ENCODE measurements at places on chromosomes 4 and X. TPM values are rescaled to one million over a fixed set of nuclear protein-coding genes. Genes with fewer than 3 reads are reported as not detected.
A peak's percentile ranks its signal among the peaks of the same experiment; 100 is the strongest.

ARHGEF38 gene
- total RNA-seq = not detected

PPARGC1A gene
- total RNA-seq = not detected

PDGFC gene
- total RNA-seq = not detected

CRMP1 gene
- not detected for total RNA-seq

LRAT gene
- not detected for total RNA-seq

ZGRF1 gene
- total RNA-seq = 45.0 TPM

KCTD8 gene
- not detected for total RNA-seq

FGFR3 gene
- total RNA-seq = not detected

PCDH11X gene
- not detected for total RNA-seq

ZXDA gene
- total RNA-seq = 2.5 TPM

DNA sequence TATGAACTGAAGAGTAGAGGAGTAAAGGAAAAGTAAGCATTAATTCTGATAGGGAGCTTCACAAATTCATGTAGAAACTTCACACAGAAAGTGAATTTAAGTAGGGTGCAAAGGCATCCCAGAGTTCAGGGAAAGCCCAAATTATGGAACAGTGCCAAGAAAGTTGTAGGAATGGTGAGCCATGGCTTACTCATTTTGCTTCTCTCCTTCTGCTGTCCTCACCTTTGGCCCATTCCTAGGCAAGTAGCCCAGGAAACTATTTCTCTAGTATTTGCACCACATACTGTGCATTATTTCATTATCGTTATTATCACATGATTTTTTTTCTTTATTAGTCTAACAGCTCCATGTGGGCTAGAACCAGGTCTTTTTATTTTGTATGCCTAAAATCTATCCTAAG lies 34.9 kb upstream of the IL1RAPL1 start:
- no peak overlapping the region for H3K27ac ChIP-seq
- no peaks in the 10 kb centered on the region for H3K27me3 ChIP-seq
- H3K4me3 ChIP-seq = no peak overlapping the region

- H3K27me3 ChIP-seq = peaks cover 7% of the 10 kb centered on the region
- no peaks in the 10 kb centered on the region for H3K4me1 ChIP-seq
- DNase-seq = no peak
- no peaks in the 10 kb centered on the region for H3K36me3 ChIP-seq
- no peak overlapping the region for H3K4me3 ChIP-seq
- no peak overlapping the region for H3K27ac ChIP-seq
Measured at GRCh38 chr4:6230827-6231662, 30.7 kb upstream of the JAKMIP1 start.

- peaks cover 7% of the 10 kb centered on the region for H3K27me3 ChIP-seq
- no peak for DNase-seq
- no peaks in the 10 kb centered on the region for H3K4me1 ChIP-seq
- no peaks in the 10 kb centered on the region for H3K36me3 ChIP-seq
Measured at GRCh38 chr4:114364857-114365256, 233.8 kb upstream of the UGT8 start.

DNA sequence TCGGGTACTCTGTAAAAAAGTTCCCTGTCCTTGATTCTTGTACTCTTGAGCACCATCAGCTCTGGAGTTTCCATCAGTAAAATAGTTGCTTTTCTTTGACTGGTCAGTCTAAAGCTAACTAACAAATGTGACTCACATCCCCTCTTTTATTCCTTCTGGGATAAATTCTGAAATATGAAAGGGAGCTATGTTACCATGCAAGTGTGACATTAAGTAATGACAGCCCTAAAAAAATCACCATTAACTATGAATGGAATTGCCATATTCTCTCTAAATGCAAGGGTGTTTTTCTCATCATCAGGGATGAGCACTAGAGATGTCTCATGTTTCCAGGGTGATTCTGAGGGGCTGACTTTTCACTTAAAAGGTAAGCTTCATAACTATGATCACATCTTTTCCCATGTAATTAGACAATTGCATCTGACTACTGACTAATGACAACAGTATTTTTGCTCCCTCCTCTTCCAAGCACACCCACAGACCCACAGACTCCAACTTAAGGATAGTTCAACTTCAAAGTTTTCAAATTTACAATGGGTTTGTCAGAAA lies 26.9 kb upstream of the RASGEF1B start:
- peaks cover 21% of the 10 kb centered on the region for H3K4me1 ChIP-seq
- no peaks in the 10 kb centered on the region for H3K27me3 ChIP-seq
- H3K27ac ChIP-seq = no peak overlapping the region

DNA sequence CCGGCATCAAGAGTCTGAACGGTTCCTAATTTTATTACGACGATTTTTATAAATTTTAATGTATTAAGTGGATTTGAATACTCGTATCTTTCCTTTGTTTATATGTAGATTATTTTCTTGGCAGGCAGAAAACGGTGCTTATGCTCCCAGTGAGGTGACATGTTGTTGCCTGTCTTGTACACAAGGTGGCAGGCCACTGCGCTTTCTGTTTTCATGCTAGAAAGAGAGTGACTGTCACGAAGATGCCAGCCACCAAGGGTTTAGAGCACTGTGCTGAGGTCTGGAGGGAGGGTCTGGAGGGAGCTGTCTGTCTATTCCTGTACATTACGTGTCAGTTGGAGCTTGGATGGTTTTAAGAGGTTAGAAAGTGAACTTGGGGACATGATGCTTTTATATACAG lies 87.7 kb downstream of the SHROOM2 start:
- H3K4me3 ChIP-seq = no peak overlapping the region
- peak; percentile 62 for DNase-seq
- H3K27ac ChIP-seq = no peak overlapping the region
- H3K36me3 ChIP-seq = no peaks in the 10 kb centered on the region
- peaks cover 8% of the 10 kb centered on the region for H3K27me3 ChIP-seq

GRCh38 chr4:14294611-14295010 lies 667.1 kb upstream of the BOD1L1 start:
- no peaks in the 10 kb centered on the region for H3K27me3 ChIP-seq
- no peak overlapping the region for H3K4me3 ChIP-seq
- H3K36me3 ChIP-seq = no peaks in the 10 kb centered on the region
- H3K27ac ChIP-seq = no peak overlapping the region

GRCh38 chr4:116020141-116020722 lies 906.8 kb upstream of the NDST4 start:
- no peak for DNase-seq
- H3K27ac ChIP-seq = no peak overlapping the region
- no peaks in the 10 kb centered on the region for H3K4me1 ChIP-seq
- H3K27me3 ChIP-seq = no peaks in the 10 kb centered on the region
- H3K36me3 ChIP-seq = no peaks in the 10 kb centered on the region

- no peaks in the 10 kb centered on the region for H3K27me3 ChIP-seq
- H3K36me3 ChIP-seq = peaks cover 21% of the 10 kb centered on the region
- H3K4me3 ChIP-seq = no peak overlapping the region
- no peak for DNase-seq
- no peaks in the 10 kb centered on the region for H3K4me1 ChIP-seq
- no peak overlapping the region for H3K27ac ChIP-seq
Measured at GRCh38 chr4:17482716-17483115, 29.2 kb downstream of the QDPR start.

DNA sequence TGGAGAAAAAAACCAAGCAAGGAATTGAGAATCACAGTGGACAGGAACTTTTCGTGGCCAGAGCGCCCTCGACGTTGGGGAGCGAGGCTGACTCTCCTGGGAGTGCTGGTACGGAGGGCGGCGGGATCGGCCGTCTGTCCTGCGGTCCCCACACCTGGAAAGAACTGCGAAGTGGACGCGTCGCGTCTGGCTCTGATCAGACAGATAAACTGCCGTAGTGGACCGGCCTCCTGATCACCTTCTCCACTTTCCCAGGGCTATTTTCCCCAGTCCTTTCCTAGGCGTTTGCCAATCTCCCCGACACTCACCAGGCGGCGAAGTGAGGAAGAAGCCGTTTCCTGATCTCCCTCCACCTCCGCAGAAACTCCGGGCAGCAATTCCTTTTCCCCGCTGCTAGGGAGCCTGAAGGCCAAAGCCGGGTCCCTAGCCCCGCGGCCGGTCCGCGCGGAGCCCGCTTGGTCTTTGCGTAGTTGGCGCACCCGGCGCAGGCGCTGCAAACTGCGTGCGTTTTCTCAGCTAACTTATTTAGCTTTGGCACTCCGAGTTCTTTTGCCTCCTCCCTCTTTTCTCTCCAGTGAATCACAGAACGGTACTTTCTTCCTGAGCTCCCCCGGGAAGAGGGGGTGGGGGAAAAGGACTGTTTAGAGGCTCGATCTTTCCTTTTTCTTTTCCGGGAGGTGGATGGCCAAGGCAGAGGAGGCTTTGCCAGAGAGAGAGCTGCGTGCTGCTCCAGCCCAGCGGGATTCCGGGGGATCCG lies at the start of gene ARSJ:
Gene ARSJ (minus strand): TSS at position 500 of the 757 bp plus-strand sequence. CDS start 813 bp downstream, outside the sequence.
- H3K36me3 ChIP-seq = no peaks in the 10 kb centered on the region
- DNase-seq = peak; percentile 41
- peaks cover 40% of the 10 kb centered on the region for H3K27me3 ChIP-seq
- H3K4me3 ChIP-seq = peak within 1 kb of the TSS; percentile 71
- H3K4me1 ChIP-seq = peaks cover 16% of the 10 kb centered on the region
- no peak within 1 kb of the TSS for H3K27ac ChIP-seq

DNA sequence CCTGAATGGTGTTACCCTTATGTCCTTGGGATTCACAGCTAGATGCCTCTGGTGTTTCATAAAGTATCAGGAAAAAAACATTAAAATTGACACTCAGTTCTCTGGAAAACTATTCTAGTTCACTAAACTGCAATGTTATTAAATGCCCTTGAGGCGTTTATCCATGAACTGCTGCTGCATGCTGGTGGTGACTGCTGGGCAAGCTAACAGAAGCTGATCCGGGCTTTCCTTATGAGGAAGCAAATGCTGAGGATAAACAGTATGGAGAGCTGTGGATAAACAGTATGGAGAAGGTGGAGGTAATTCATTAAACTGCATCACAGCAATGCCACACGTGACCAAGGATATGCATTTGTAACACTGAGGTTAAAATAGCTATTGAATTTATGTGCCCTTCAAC lies 227.0 kb downstream of the NR3C2 start:
- H3K27ac ChIP-seq = no peak overlapping the region
- DNase-seq = no peak
- H3K4me1 ChIP-seq = peaks cover 24% of the 10 kb centered on the region
- no peaks in the 10 kb centered on the region for H3K36me3 ChIP-seq
- H3K4me3 ChIP-seq = no peak overlapping the region

- H3K36me3 ChIP-seq = no peaks in the 10 kb centered on the region
- H3K27ac ChIP-seq = no peak overlapping the region
- DNase-seq = no peak
- H3K4me3 ChIP-seq = no peak overlapping the region
- no peaks in the 10 kb centered on the region for H3K27me3 ChIP-seq
- no peaks in the 10 kb centered on the region for H3K4me1 ChIP-seq
Measured at GRCh38 chr4:98739751-98740150, 81.3 kb upstream of the TSPAN5 start.

DNA sequence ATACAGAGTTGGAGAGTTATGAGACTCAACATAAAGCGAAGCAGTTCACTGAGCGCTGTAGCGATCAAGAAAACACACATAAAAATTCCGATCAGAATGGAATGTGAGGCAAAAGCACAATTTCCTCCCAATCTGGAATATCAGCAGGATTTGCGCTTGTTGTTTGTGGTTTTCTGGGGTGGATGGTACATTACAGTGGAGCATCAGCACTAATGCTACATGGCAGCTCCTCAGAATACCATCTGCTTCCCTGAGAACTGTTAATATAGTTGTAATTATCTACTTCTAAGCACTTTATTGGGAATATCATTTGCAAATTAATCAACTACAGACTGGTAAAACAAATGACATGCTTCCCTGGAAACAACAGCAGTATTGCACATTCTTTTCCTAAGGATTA lies 324.1 kb upstream of the PPARGC1A start:
- H3K27me3 ChIP-seq = no peaks in the 10 kb centered on the region
- H3K36me3 ChIP-seq = no peaks in the 10 kb centered on the region
- H3K27ac ChIP-seq = no peak overlapping the region
- H3K4me3 ChIP-seq = no peak overlapping the region

DNA sequence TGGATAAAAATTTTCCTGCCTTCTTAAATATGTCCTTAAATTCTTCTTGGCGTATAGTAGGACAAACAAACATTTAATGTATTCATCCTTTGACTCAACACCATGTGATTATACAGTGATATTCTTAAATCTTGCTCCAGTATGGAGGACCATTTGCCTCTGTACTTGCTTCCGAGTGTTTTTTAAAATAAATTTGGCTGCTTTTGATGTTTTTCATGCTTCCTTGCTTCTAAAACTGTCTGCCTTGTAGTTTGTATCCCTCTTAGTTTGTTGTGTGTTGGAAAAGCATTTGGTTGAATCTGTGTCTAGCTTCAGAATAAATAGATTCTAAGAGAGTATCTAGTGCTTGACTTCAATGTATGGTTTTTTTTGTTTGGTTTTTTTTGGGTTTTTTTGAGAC lies 12.3 kb downstream of the ING2 start:
- no peaks in the 10 kb centered on the region for H3K4me1 ChIP-seq
- no peak for DNase-seq
- H3K27ac ChIP-seq = no peak overlapping the region

DNA sequence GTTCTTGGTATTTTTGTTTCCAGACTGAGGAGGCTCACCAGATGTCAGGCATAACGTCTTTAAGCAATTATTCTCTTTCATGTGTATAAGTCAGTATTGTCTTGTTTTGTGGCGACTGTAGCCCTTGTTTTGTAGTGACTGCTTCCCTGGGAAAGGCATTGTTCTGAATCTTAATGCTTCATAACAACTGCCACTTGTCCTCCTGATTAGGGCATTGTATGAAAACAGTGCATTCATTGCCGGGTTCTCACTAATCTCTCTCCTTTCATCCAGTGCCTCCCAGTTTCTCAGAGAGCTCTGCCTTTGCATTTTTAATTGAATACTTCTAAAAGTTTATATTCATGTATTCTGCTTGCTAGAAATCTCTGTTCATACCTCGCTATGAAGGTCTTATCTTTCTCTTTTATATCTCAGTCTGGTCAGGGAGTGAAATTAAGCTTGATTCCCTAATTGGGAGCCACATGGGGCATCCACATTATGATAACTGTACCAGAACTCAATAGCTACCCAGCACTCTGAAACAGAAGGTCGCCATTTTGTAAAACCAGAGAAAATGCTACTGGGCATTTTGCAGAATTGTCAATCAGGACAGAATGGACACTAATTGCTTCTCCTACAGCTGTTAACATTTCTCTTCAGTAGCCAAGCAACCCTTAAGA lies 149.8 kb downstream of the GBA3 start:
- no peaks in the 10 kb centered on the region for H3K4me1 ChIP-seq
- no peak for DNase-seq
- no peak overlapping the region for H3K27ac ChIP-seq
